ENCODE measurements at places on chromosomes 7 and 10. TPM values are rescaled to one million over a fixed set of nuclear protein-coding genes. Genes with fewer than 3 reads are reported as not detected.
A peak's percentile ranks its signal among the peaks of the same experiment; 100 is the strongest.

Gene IFIT1B
- not detected for total RNA-seq

Gene TMEM270
- total RNA-seq: 1.1 TPM

Gene SMARCD3
- total RNA-seq: 80.7 TPM

Gene GNGT1
- not detected for total RNA-seq

- DNase-seq: peak; percentile 55
Measured at GRCh38 chr10:32957341-32958084, 517 bp downstream of the ITGB1 start.

- DNase-seq: no peak
Measured at GRCh38 chr7:14351167-14351566, 361.7 kb upstream of the ETV1 start.

DNA sequence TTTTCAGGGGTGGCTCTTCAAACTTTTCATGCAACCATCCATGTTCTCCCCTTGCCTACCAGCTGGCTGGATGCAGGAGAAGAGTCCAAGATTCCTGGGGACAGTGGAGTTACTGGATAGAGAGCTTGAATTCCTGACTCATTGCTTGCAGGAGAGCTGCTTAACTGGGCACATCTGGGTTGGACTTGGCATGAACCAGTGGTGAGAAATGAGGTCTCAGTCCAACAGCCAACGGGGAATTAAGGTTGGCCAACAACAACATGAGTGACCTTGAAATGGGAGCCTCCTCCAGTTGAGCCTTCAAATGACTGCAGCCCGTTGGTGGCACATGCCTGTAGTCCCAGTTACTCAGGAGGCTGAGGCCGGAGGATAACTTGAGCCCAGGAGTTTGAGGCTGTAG is 58.1 kb upstream of the OPN4 start:
- no peak for DNase-seq

DNA sequence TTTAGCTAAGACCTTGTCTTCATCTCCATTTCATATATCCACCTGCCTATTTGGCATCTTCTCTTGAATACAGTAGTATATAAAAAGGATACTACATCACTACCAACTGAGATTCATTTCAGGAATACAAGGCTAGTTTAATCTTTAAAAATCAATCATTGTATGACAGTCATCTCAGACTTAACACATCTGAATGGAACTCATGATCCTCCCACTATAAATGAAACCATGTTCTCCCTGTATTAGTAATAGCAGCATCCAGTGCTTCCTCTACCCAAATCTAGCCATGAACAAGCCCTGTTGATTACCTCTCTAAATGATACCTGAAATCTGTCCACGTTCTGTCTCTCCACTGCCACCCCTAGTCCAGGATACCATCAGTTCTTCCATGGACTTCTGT is 196.2 kb downstream of the CDK14 start:
- DNase-seq: no peak

- DNase-seq: no peak
Measured at GRCh38 chr10:84538036-84538435, 209.6 kb downstream of the CCSER2 start.

- no peak for DNase-seq
Measured at GRCh38 chr7:105098863-105099515, 85.0 kb downstream of the KMT2E start.

GRCh38 chr10:29285624-29286051 is 3.2 kb upstream of the LYZL1 start:
- no peak for DNase-seq

DNA sequence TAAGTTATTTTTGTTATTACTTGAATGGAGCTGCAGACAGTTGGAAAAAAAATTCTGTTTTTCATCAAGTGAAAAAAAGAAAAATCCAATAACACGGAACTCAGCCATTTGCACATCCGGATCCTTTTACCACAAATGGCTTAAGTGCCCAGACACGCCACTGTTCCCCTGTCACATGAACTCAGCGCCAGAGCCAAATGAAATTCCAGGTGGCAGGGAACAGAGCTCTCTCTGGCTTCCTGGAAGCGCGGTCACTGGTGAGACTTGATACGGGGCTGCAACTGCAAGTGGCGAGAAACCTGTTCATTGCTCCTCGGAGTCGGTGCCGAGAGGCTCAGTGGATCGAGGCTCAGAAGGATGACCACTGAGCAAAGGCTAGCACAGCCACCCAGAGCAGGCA is 60.8 kb upstream of the NPTX2 start:
- DNase-seq: no peak

- no peak for DNase-seq
Measured at GRCh38 chr7:585229-585711, 65.6 kb upstream of the PDGFA start.

All from uterus (tissue), 4 donors.